ENCODE measurements at places on chromosomes 6 and 20. TPM values are rescaled to one million over a fixed set of nuclear protein-coding genes. Genes with fewer than 3 reads are reported as not detected.
A peak's percentile ranks its signal among the peaks of the same experiment; 100 is the strongest.

- peak; percentile 69 for DNase-seq
Observed at GRCh38 chr6:113873043-113873667, 16.0 kb downstream of the MARCKS start.

The BHLHE23 gene
- total RNA-seq: not detected

GRCh38 chr6:66065313-66065712 is 358.3 kb upstream of the EYS start:
- no peak for DNase-seq

DNA sequence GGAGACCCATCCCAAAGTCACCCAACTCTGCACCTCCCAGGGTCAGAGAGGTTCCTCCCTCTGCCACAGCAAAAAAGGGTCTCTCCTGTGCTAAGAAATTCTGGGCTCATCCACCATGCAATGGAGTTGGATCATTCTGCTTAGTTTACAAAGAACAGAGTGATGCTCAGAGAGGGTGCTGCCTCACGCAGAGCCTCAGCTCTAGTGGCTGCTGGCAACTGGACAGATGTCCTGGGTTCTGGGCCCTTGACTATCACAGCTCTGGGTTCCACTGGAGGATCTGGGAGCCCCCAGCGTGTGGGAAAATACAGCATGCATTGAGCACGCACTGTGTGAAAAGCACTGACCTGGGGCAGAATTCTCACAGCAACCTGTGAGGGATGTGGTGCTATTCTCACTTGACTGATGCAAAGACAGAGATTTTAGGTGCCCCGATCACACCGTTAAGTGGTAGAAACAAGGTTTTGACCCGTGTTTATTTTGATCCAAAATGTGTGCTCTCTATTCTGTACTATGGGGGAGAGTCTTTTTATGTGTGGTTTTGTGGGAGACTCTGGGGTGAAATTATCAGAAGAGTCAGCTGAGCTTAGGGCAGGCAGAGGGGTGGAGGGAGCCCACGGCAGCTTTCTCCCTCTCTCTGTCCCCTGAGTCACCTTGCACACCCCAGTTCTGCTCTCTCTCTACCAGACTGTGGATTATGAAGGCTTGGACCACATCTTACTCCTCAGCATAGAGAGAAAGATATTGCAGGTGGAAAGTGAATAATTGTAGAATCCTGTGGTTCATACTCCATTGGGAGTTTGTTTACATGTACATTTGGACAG is 19.9 kb downstream of the TREML4 start:
- DNase-seq: no peak

DNA sequence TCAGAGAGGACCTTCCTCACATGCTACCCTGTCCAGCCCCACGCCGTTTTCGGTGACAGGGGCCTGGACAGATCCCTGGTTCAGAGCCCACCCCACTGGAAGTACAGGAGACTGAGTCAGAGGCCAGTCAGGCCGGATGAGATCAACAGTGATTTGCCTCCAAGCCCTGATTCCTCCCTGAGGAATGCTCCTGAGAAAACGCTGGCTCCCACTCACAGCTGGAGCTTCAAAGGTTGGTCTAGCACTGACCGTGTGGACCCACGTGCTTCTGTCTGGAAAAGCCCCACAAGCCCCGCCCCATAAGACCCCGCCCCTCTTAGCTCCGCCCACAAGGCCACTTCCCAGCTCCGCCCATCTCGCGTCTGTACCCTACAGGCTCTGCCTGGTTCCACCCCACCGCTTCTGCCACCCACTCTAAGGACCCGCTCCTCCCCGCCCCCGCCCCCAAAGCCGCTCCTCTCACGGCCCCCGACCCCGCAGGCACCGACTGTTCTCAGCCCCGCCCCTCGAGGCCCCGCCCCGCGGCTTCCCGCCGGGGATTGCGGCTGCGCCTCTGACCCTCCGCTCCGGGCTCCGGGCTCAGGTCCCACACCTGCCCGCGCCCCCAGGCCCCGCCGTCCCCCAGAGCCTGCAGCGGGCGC is 64.9 kb upstream of the BHLHE23 start:
- peak; percentile 38 for DNase-seq

The EBF4 gene
- 3.8 TPM for total RNA-seq

- peak; percentile 2 for DNase-seq
Observed at GRCh38 chr6:45613656-45614055, 235.9 kb upstream of the SUPT3H start.

GRCh38 chr6:34709386-34709785 is 12.8 kb upstream of the ILRUN start:
- peak; percentile 38 for DNase-seq

DNA sequence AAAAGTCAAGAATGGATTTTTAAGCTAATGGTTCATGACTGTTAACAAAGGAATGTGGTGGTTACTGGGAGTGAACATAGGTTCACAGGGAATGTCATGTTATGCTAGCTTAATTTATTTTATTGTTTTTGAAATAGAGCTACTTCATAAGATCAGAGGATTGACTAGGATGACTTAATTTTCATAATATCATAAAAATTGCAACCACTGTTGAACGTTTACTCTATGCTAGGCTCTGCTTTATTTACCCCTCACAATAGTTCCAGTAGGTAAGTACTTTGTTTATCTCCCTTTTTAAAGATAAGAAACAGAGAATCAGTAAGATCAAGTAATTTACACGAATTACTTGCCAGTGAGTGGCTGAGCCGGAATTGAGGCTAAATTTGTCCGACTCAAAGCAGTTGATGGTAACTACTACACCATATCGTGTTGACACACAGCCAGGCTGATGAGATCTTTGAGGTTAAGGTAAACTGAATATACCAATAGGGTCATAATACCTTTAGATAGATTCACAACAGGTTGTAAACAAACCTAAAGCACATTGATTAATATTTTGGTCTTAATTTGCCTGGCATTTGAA is 194.6 kb upstream of the CITED2 start:
- peak; percentile 91 for DNase-seq

- DNase-seq: no peak
Observed at GRCh38 chr20:43375591-43375990, 82.1 kb upstream of the SRSF6 start.

DNA sequence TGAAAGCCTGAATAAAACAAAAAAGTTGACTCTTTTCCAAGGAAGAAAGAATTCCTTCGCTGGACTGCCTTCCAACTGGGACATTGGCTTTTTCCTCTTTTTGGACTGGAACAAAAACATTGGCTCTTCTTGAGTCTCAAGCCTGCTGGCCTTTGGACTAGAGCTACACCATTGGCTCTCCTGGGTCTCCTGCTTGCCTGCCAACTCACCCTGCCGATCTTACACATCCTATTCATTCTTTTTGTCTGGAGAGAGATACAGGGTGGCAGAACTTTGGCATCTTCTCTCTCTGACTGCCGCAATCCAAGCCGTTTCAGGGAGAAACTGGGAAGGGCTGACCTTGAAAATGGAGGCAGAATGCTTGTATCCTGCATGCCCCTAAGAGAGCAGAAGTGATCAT is 20.2 kb downstream of the DDO start:
- no peak for DNase-seq

- DNase-seq: no peak
Observed at GRCh38 chr6:169252505-169253189, 999 bp downstream of the THBS2 start.

The CLPSL2 gene
- total RNA-seq: not detected

GRCh38 chr6:13558718-13559117 is 15.7 kb upstream of the SIRT5 start:
- DNase-seq: peak; percentile 51

DNA sequence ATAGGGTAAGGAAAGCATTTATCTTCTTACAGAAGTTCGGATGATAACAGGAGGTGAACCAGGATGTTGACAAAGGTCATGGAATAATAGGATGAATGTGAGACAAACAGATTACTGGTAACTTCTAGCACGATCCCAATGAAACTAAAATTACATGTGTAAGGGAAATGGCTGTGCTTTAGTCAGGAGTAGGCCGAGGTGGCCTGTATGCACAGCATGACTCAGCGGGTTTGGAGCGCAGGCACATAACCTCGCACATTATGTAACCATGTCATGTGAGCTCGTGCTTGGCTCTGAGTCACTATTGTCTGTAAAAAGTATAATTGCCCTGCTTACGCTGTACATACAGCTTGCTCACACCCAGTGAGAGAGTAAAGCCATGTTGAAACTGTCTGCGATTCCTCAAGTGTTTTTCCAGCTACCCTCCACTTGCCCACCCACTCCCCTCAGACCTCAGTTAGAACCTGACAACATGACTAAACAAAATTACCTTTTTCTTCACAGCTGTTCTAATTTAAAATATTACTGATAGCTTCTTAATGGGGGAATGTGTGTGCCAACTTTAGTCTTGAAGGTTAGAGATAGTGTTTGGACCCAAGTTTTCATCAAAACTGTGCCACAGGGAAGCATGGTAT is 8.2 kb downstream of the CYB5R4 start:
- DNase-seq: peak; percentile 27

DNA sequence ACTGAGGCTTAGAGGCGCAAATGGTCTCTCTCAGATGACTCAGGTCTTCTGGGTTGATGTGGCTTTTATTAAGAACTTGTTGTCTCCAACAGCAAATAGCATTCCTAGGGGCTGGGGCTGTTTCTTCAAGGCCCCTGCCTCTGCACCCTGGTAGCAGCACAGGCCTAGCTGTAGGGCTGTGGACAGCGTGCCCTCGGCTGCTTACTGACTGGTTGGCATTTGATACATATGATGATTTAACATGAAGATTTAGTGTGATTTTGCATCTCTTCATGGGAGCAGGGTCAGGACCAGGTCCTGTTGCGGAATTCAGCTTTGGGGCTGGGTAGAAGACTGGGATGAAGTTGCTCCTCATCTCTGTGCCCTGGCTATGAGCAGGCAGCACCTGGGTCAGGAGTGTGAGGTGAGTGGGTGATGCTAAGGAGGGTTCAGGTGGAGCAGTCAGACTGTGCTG is 24.3 kb upstream of the IER3 start:
- no peak for DNase-seq

DNA sequence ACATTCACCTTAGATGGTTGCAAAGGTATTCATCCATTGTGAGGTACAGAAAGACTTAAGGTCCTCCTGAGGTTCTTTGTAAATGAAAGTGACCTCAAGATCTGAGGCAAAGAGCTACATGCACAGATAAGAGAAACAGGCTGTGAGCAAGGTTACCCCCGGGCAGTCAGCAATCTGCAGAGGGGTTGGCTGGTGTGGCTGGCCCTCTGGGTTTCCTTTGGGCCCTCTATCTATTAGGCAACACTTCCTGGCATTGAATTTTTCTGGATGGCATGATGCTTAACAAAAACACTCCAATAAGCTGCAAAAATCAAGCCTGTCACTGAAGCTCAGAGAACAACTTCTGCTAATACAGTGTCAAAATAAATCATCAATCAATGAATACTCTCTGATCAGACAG is 48.9 kb upstream of the RALGAPA2 start:
- DNase-seq: peak; percentile 79

DNA sequence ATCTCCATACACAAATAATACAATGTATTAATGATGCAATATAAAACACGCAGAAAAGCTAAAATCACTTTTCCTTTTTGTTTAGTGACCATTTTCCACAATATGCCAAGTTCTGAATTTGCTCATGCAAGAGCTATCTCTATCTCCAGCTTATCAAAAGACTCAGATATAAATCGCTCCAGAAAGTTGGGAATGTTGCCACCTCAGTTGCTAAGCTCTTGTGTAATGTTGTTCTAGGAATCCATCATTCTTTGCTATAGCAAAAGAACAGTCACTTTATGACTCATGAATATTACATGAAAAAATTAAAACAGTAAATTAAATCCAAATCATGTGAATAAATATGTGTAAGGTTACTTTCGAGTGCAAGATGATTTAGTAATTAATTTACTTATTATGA is 8.7 kb downstream of the PLAGL1 start:
- no peak for DNase-seq

The MLIP gene
- total RNA-seq: 1.1 TPM

The NDUFAF4 gene
- total RNA-seq: 3.7 TPM

The CFB gene
- total RNA-seq: 0.60 TPM

- DNase-seq: no peak
Observed at GRCh38 chr6:190596-191395, 101.5 kb upstream of the DUSP22 start.

DNA sequence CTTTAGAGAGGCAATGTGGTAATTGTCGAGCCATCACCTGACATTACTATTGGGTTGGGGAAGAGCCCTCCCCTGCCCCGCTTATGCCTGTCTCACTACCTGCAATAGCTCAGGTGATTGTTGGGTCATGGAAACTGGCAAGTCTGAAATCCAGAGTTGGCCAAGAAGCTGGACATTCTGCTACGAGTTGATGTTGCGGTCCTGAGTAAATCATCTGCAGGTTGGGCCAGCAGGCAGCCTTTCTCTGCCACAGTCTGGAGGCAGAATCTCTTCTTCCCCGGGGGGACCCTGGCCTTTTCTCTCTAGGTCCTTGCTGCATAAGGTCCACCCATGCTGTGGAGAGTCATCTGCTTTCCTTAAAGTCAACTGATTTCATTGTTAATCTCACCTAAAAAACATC is 142.4 kb downstream of the THBS2 start:
- DNase-seq: no peak

The MOG gene
- not detected for total RNA-seq

The C6orf47 gene
- 15.5 TPM for total RNA-seq

The SCGN gene
- total RNA-seq: not detected

DNA sequence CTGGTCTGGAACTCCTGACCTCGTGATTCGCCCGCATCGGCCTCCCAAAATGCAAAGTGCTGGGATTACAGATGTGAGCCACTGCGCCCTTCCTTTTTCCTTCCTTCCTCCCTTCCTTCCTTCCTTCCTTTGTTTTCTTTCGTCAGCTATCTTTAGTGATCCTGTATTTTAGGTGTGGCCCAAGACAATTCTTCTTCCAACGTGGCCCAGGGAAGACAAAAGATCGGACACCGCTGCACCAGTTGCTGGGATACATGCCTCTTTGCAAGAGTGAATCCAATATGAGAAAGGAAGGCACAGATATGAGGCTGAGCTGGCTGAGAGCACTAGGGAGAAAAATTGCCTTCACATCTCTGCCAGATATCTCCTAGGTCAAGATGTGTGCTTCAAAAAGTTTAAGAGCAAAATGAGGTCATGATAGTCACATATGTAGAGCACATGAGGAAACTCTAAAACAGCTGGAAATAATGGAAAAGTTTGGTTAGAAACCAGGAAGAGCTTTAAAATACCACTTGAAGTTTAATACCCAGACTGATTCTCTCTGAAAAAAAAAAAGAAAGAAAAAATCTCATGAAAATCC is 41.8 kb downstream of the OR2B2 start:
- DNase-seq: no peak

- DNase-seq: no peak
Observed at GRCh38 chr6:16406966-16407365, 168.6 kb downstream of the GMPR start.

- DNase-seq: no peak
Observed at GRCh38 chr6:2966347-2966746, 5.0 kb downstream of the SERPINB6 start.

DNA sequence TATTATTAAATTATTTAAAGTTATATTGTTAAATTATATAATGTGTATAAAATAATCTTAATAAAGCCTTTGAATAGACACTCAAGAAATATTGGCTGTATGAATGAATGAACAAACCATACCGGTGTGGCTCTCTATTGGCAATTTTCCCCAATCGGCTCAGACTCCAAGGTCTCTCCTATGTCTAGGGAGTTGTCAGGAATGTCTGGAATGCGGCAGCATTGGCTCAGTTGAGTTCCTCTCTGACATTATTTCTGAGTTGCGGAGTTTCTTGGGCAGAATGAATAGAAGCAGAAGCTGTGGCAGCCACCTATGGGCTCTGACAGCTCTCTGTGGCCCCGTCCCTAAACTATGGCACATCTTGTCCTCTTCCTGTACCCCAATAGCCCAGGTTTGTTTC is 111.0 kb downstream of the SOBP start:
- DNase-seq: no peak

- no peak for DNase-seq
Observed at GRCh38 chr6:25608558-25609174, 43.3 kb upstream of the SCGN start.

GRCh38 chr20:57803508-57804005 is 93.7 kb upstream of the PMEPA1 start:
- no peak for DNase-seq

GRCh38 chr6:161949531-161949930 is 675.7 kb upstream of the AGPAT4 start:
- no peak for DNase-seq
